NAMALWA (cell line): ENCODE measurements at places on chromosomes 12 and 14.
A peak's percentile ranks its signal among the peaks of the same experiment; 100 is the strongest.

- DNase-seq, result no peak
Observed at GRCh38 chr12:52257074-52257551, 17.3 kb upstream of the KRT86 start.

DNA sequence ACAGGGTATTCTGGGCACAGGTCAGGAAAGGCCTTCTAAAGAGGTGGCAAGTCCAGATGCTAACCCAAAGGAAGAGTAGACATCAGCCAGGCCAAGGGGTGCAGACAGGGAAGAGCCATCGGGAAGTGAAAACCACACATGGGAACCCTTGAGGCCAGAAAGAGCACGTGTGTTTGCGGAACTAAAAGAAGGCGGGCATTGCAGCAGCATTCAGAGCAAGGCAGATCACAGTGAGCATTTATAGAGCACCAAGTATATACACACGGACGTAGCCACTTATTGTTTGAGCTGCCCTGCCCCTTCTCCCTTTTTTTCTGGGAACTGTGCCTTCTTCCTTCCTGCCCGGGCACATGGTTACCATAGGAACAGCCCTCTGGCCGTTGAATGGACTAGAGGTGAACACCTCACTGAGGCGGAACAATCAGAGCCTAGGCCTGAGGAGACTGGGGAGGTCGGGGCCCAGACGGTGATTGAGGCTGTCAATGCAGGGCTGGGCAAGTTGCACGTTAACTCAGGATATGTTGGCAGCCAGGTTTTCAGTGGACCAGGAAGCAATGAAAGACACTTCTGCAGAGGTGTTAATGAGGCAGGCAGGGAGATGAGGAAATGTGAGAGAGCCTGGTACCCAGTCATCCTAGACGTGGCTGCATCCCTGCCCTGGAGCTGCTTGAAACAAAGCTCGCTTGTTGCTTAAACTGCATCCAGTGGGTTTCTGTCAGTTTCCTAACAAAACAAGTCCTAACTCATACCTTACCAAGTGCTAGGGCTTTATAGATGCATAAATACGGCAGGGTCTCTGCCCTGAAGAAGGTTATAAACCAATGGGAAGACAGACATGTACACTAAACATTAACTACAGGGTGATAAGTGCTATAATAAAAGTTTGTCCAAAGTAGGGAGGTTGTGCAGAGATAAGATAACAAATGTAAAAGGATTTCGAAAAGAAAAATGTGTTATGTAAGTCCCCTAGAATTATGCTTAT is 34.2 kb downstream of the MOAP1 start:
- DNase-seq, result no peak

GRCh38 chr12:102461501-102461900 is 18.9 kb downstream of the IGF1 start:
- no peak for DNase-seq

DNA sequence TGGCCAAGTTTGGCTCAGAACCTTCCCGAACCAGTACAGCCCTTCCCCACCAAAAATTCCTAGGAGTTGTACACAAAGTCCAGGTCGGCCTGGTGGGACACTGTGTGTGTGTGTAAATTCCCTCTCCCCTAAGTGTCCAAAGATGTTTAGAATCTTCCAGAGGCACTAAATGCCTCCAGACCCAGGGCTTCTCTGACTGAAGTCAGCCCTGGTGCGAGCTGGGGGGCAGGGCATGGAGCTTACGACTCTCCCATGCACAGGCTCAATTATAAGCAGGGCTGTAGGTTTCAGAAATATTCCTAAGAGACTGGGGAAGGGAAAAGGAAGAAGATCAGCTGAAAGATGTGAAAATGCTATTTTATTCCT is 106.9 kb upstream of the ATF7IP start:
- no peak for DNase-seq

DNA sequence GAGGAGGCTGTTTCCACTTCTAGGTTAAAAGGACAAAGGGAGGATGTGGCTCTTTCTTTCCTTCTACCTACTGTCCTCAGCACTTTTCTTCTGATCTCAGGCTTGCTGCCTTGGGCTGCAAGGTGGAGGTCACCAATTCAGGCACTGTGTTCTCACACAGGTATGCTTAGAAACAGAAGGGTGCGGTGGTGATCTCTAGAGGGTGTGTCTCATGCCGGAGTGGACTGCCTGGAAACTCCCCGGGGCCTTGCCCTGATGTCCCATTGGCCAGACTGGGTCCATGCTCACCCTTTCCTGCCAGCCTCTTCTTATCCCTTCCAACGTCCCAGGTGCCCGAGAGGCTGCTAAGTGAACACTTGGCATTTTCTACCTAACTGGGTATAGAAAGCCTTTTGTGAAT is 1197.6 kb downstream of the AACS start:
- no peak for DNase-seq

DNA sequence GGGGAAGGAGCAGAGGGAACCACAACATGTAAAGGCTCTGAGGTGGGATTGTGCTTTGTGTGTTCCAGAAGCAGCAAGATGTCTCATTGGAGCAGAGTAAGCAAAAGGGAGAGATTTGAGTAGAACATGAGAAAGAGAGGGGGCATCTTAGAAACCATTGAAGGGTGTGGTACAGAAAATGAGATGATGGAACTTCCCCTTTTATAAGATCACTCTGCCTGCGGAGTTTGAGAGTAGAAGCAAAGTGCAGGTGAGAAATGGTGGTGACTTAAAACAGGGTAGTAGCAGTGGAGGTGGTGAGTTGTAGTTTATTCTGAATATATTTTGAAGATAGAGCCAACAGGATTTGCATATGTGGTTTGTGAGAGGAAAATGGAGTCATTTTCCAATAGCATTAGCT is 56.0 kb downstream of the FBXO34 start:
- DNase-seq, result peak; percentile 27

GRCh38 chr12:46358791-46359666 is 13.5 kb downstream of the SLC38A2 start:
- peak; percentile 18 for DNase-seq

DNA sequence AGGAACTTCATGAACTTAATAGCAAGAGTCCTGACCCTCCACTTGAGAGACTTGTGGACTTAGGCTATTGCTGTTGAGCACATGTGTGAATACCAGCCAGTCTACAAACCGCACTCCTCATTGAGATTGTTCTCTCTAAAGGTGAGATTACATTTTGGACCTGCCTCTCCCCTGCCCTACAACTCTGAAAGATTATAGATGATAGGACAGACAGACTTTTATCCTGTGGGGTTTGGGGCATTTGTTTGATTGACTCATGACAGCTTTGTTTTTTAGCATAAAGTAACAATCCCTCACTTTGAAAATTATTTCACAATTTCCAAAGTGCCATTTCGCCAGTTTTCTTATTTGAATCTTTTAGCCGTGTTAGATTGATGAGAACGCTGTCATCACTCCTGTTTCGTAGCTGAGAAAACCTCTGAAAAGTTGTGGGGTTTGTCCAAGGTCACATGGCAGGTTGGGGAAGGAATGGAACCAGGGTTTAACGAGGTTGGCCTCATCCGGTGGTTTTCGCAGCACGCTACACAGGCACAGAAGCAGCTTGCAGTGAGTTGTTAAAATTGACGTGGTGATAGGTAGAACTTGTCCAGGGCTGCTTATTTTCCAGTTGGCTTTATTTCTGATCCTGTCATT is 836 bp downstream of the EVL start:
- peak; percentile 37 for DNase-seq

DNA sequence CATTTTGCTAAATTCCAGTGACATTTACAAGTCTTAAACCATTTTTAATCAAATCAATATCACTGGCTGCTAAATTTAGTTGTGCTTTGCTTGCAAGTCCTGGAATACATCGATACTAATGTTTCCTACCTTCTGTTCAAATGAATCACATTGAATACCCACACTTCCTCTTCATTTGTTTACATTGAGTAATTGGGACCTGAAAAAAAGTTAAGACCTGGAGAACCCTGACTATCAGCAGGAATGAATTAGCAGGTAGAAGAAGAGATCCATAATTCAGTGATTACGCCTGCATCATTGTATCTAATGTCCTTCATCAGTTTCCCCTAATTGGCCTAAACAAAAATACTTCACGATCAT is 369.3 kb downstream of the ETNK1 start:
- DNase-seq, result no peak

DNA sequence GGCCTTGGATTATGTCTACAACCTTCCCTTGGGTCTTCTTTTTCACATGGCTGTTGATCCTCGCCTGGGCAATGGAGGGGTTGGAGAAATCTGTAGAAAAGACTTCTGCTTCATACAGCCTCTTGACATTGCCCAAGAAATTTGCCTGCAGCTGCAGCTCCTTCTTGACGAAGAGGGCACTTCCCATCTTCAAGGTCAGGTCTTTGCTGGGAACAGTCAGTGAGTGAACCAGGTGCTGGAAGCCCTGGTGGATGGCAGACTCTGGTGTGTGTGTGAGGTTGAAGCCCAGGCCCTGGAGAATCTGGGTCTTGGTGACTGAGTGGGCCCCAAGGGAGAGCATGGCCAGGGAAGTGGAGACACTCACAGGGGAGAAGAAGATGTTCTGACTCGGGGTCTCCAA is 6.7 kb downstream of the SERPINA9 start:
- no peak for DNase-seq

- DNase-seq, result no peak
Observed at GRCh38 chr14:95407354-95407753, 87.6 kb upstream of the CLMN start.

GRCh38 chr12:83016218-83016835 is 329.6 kb downstream of the TMTC2 start:
- no peak for DNase-seq

DNA sequence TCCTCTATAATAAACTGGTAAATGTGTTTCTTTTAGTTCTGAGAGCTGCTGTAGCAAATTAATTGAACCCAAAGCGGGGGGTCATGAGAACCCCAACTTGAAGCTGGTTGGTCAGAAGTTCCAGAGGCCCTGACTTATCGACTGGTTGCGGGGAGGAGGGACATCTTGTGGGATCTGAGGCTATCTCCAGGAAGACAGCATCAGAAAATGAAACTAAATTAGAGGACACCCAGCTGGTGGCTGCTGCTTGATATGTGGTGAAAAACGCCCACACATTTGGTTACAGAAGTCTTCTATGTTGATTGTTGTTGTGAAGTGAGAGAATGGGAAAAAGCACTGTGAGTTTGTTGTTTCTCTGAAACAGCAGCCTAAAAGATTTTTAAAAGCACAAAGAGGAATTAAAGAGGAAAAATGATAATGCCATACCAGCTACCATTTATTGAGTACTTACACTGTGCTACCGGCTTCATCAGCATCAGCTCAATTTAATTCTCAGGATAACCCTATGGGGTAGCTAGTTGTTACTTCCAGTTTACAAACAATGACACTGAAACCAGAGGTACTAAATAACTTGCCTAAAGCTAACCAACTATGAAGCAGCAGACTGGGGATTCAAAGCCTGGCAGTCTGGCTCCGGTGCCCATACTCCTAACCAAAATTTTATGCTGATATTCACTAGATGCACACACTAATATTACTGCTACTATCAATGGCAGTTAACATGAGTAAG is 24.3 kb downstream of the DDX24 start:
- no peak for DNase-seq

DNA sequence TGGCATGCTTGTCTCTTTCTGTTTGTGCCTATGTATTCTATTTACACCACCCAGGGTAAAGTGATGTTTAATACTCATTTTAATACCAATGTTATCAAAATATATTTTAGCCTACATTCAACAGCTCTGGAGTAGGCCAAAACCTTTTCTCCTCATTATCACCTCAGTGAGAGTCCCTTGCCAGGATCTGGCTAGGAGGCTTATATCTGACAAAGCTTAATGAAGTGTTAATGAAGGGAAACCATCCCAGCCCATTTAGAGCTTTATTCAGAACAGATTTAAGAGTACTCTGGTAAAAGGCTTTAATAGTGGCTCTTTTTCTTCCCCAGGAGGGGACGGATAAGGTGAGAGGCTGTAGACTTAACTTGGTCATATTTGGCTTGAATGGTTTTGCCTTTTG is 137.6 kb downstream of the GRIN2B start:
- no peak for DNase-seq

- DNase-seq, result no peak
Observed at GRCh38 chr14:36316131-36316530, 4.3 kb downstream of the MBIP start.

- no peak for DNase-seq
Observed at GRCh38 chr12:131438881-131439280, 272.0 kb upstream of the SFSWAP start.

GRCh38 chr12:71947645-71948105 is 9.0 kb downstream of the TPH2 start:
- no peak for DNase-seq

DNA sequence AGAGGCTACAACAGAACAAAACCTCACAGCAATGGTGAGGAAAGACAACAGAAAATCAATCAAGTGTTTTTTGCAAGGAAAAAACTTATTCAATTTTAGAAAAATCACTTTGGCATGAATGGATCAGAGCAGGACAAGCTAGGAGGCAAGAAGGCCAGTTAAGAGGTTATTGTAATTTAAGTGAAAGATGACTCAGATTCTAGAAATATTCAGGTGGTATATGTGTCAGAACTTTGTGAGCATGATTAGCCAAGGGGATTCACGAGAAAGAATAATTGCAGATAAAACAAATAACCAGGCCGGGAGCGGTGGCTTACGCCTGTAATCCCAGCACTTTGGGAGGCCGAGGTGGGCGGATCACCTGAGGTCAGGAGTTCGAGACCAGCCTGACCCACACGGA is 12.7 kb downstream of the GCH1 start:
- no peak for DNase-seq

DNA sequence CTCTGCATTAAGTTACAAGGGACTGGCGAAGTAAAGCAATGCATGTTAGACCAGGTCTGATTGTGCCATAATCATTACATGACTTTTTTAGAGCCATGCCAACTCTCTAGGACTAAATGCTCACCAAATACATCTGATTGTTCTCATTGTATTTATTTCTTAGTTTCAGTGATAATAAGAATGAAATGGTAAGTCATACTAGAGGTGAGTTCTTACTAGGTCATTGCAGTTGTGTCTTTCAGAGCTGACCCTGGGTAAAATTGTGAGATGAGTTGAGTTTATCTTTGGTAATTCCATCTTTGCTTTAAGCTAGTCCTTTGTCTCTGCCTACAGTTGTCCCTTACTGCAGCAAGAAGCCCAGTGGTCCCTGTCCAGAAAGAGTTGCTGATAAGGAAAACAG is 73.2 kb downstream of the PRKCH start:
- DNase-seq, result no peak

DNA sequence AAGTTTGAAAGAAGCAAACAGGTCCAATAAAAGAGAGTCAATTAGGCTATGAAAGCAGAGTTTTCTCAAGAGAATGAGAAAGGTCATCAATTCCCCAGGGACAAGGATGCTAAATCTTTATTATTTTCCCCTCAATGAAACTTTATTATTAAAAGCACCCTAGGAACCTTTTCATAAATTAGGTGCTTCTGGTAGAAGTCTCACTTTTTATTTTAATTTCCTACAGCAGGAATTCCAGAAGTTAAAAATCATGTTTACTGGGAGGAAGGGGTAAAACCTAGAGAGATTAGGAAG is 223.2 kb upstream of the SOX5 start:
- DNase-seq, result no peak

DNA sequence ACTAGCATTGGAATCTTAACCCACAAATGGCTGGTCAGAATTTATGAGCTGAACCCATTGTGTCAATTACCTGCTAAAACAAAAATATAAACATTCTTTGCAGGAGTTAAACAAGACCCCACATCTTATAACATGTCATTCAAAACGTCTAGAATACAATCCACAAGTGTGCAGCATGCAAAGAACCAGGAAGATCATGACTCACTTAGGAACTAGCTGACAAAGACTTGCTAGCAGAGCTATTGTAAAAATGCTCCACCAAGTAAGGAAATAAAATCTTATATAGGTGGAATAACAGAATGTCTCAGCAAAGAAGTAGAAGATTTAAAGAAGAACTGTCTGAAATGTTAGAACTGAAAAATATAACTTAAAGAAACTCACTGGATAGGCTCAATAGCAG is 26.5 kb upstream of the POC1B start:
- no peak for DNase-seq

GRCh38 chr12:83826112-83826511 is 1086.5 kb downstream of the SLC6A15 start:
- DNase-seq, result peak; percentile 59
